Frontal cortex (tissue), 4 donors: ENCODE measurements at places on chromosomes 3 and 15.

- DNase-seq, result no peak
These were observed 24.1 kb downstream of the ALS2CL start for GRCh38 chr3:46669191-46669999.

DNA sequence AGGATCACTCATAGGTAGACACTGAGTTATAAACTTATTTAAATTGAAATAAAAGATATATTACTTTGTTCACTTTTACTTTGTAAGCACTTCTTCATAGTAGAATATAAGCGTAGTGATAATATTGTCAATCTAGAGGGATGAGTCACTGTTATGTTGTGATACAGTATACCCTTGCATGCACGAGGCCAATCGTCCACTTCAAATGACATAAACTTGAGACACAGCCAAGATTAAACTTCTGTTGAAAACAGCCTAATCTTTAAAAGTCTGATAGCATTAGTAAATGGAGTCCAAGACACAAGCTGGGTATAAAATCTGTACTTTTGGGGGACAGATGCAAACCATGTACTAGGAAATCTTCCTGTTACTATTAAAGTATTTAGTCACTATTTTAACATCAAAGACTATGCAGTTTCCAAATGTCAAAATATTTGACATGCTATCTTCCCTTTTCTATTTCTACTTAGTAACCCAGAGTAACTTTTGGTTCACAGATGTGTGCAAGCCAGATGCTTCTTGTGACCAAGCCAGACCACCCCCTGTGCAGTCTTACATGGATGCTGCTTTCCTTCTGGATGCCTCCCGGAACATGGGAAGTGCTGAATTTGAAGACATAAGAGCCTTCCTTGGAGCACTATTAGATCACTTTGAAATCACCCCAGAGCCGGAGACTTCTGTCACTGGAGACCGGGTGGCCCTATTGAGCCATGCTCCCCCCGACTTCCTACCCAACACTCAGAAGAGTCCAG lies 85.3 kb downstream of the PIK3R4 start:
- no peak for DNase-seq

- no peak for DNase-seq
These were observed 77.9 kb upstream of the PRR23C start for GRCh38 chr3:139122612-139123011.

DNA sequence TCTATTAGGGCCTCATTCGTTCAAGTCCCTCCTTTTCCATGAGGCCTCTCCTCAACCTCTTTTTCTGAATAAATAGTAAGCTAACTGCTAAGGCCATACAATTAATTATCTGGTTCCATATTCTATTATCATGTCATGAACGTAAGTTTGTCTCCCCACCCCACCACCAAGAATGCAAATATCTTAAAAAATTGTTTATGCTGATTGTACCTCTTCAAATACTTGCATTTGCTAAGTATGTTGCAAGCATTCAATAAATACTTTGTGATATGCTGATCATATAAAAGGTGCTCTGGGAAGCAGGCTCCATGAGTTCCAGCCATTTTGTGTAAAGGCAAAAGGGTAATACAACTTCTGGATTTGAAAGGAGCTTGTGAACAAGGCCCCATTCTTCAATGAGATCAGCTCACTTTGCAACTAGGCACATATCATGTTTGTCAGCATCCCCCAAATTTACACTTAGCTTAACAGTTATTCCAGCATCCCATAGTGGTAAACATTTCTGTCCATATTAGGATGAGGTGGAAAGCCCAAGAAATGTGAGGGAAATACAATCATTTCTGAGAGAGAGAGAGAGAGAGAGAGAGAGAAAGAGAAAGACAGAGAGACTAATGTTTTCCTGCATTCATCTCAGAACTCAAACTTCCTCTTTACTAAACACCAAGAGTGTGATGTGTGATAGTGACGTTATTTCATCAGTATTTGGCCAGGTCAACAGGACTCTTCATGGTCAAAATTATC lies 33.2 kb downstream of the SLC12A8 start:
- no peak for DNase-seq

DNA sequence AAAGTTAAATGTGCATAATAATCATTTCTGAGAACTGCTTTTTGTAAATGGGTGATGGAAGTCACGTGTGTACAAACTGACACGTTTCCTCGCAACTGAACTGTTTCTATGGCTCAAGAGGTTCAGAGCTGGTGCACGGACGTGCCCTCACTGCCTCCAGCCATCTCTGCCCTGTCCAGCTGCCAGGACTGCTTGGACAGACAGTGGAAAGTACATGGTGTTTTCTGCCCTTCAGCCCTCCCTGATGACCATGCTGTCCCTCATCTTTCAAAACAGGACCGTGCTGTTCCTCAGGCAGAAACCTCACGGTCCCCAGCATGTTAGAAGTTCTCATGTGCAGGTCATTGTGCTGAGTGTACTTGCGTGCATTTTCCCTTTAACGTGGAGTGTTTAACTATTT lies 38.7 kb downstream of the GJD2 start:
- DNase-seq, result no peak
